Fibroblast of skin of scalp (primary cell): ENCODE measurements at places on chromosomes 2 and 18.

- no peak for DNase-seq
Measured at GRCh38 chr18:57970356-57971095, 73.5 kb upstream of the NEDD4L start.

DNA sequence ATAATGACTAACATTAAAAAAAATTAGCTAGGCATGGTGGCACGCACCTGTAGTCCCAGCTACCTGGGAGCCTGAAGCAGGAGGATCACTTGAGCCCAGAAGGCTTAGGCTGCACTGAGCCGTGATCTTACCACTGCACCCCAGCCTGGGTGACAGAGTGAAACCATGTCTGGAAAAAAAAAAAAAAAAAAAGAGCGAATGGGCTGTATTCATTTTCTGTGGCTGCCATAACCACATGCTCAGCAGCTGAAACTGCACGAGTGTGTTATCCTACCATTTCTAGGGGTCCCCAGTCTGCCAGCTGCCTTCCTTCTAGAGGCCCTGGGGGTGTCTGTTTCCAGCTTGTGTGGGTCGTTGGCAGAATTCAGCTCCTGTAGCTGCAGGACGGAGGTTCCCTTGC is 247.8 kb downstream of the EIPR1 start:
- no peak for DNase-seq

GRCh38 chr18:58992301-58993231 is 127.9 kb downstream of the ZNF532 start:
- DNase-seq, result no peak

- no peak for DNase-seq
Measured at GRCh38 chr2:10064932-10065772, 15.1 kb downstream of the CYS1 start.

- DNase-seq, result peak; percentile 72
Measured at GRCh38 chr2:152432206-152432653, 97.3 kb downstream of the FMNL2 start.

- no peak for DNase-seq
Measured at GRCh38 chr2:15672961-15673918, 81.6 kb downstream of the DDX1 start.
